ENCODE measurements at places on chromosomes 1 and 21.

DNA sequence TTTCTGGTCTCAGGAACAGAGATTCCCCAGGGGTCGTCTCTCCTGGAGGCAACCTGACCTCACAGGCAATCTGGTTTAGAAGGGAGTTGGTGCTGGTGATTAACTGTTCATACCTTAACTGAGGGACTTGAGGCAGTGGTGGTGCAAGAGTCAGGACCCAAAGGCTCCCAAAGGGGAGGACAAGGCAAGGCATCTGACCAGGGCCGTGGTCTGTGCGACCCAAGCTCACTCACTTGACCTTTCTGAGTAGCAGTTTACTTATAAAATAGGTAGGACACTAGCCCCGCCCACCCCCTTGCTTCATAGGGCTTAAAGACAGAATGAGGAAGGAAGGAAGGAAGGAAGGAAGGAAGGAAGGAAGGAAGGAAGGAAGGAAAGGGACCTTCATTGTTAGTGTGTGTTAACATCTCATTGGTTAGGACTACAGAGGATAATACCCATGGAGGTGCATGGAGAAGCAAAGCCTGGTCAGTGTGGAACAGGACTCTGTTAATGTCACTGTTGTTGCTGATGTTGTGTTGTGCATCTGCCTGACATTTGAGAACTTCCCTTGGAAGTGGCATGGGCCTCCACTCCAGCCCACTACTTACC, 4.6 kb upstream of the KCNA2 start:
- no peak for DNase-seq

- DNase-seq = no peak
Measured at GRCh38 chr1:25028907-25029599, 99.0 kb upstream of the RUNX3 start.

GRCh38 chr1:152186556-152187285, 27.7 kb upstream of the RPTN start:
- peak; percentile 51 for DNase-seq

GRCh38 chr1:72485801-72486200, 203.5 kb upstream of the NEGR1 start:
- DNase-seq = no peak

DNA sequence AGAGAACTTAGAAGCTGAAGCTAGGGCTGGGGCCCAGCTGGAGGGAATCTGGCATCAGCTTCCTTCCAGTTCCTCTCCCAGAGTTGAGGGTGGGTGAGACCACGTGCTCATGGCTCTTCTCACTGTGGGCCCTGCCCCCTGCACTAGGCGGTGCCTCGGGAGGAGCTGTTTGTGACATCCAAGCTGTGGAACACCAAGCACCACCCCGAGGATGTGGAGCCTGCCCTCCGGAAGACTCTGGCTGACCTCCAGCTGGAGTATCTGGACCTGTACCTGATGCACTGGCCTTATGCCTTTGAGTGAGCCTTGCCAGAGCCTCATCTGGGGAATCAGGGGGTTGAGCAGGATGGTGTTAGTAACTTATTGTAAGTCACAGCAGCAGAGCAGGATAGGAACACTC, 16.1 kb downstream of the AKR1A1 start:
- DNase-seq = no peak

DNA sequence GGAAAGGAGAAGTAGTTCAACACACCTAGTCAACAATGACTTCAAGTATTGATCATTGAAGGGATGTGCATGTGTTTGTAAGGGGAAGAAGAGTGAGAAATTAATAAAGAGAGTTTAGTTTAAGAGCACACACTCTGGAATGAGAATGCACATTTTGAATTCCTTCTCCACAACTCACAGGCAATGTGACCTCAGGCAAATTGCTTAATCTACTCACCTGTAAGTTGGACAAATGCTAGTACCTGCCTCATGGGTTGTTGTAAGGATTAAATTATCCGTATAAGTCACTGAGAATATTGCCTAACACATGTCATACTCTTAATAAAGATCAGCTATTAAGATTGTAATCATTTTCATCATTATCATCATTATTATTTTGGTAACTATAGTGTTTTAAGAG, 204.0 kb upstream of the NFIA start:
- DNase-seq = no peak

GRCh38 chr1:222665964-222666363, 46.3 kb downstream of the AIDA start:
- DNase-seq = no peak

- no peak for DNase-seq
Measured at GRCh38 chr1:39896909-39897685, 4.6 kb downstream of the MYCL start.

GRCh38 chr1:59025898-59026426, 242.1 kb upstream of the JUN start:
- DNase-seq = no peak

DNA sequence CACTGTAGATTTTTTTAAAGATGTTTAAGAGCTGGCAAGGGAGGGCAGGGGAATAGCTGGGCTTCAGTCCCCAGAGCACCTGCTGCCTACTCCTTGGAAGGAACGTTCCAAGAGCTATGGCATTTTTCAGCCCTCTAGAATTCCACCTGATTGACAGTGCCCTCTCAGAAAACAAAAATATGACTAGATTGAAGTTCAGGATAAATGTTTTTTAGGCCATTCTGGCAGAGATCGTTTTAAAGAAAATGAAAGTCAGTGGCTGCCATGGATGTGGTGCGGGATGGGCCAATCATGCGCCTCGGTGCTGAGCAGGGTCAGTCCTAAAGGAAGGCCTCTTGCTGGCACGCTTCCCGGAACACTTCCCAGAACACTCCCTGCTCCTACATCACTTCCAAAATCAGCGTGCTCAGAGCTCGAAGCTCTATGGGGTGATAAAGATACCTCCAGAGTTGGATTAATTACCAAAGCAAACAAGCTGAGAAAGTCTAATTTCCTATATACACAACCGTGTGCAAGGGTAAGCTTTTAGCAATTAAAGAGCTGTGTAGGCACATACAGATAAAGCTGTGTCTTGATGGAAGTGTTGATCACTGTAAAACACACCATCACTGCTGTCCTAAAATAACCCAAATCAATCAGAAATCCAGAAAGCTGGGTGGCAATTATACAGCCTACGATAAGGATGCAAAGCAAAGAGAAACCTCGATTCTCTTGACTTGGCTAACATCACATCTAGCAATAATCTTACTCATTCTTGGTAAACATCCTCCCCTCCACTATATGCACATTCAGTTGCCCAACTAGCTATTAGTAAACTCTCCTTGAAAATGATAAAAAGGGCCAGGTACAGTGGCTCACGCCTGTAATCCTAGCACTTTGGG, 34.6 kb downstream of the TGFBR3 start:
- peak; percentile 63 for DNase-seq

DNA sequence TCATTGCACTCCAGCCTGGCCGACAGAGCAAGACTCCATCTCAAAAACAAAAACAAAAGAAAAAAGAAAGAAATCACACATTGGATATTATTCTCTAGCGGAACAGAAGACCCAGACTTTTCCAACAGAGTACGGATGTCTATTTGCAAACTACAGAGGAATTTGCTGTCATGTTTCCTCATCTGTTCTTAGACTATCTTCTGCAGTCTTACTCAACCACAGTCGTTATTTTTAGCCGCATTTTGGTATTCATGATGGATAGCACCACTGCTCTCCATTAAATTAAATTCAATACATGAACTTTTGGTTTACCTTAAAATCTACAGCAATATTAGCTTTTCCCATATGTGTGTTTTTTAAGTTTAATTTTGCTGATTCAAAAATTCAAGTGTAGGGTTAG, 14.2 kb upstream of the HEATR1 start:
- no peak for DNase-seq

GRCh38 chr1:6635910-6636760, 11.5 kb downstream of the THAP3 start:
- DNase-seq = no peak

GRCh38 chr1:1051127-1051810, 22.8 kb downstream of the RNF223 start:
- DNase-seq = no peak

DNA sequence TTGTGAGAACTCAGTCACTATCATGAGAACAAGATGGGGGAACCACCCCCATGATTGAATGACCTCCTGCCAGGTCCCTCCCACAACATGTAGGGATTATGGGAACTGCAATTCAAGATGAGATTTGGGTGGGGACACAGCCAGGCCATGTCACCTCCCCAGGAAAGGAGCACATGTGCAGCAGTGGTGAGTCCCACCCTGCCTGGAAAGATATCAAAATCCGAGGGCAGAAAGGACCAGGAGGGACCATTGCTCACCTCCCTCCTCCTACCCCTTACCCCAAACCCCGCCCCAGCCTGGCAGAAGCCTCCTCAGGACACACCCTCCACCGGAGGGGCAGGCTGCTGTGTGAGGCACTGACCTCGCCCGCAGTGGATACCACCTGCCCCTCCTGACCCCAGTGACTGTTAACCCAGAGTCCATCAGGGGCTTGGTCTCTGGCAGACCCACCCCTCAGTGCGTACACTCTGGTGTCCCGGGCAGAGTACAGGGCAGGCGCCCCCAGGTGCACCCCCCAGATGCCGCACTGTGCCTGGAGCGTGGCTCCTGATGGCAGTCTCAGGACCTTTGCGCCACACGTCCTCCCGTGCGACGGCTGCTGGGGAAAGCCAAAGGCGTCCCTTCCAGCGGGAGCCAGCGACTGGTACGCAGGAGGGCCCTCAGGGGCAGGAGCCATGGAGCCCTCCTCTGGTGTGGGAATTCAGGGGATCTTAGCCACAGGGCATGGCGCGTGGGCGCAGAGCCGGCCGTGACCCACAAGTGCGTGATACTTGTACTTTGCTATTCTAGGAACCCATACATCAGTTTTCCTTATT, 20.9 kb downstream of the PDXK start:
- peak; percentile 21 for DNase-seq

DNA sequence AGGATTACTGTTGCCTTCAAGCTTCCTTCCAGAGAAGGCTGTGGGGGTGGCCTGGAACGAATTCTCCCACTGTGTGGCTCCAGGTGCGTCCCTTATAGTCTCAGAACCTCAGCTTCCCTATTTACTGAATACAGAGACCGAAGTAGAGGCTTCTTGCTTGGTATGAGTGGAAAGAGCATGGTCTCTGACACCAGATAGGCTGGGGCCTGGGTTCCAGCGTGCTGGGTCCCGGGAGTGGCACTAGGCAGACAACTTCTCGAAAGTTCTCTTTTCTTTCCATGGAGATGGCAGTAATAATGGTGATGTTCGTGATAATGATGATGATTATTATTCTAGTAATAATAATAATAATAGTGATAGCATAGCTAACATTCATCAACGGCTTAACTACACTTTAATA, 161.7 kb downstream of the PTPRU start:
- no peak for DNase-seq

DNA sequence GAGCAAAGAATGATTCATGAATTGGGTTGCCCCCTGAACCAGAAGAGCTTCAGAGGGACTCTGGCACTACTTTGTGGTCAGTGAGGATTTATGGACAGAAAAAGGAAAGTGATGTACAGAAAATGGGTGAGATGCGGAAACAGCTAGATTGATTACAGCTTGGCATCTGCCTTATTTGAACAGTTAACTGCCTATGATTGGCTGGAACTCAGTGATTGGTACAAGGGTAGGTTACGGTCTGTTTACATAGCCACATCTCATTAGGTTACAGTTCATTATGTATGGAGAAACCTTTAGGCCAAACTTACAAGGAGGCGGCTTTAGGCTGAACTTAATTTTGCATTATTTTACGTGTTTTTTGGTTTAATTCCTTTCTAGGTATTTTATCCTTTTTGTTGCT, 29.0 kb upstream of the RHOU start:
- DNase-seq = no peak

DNA sequence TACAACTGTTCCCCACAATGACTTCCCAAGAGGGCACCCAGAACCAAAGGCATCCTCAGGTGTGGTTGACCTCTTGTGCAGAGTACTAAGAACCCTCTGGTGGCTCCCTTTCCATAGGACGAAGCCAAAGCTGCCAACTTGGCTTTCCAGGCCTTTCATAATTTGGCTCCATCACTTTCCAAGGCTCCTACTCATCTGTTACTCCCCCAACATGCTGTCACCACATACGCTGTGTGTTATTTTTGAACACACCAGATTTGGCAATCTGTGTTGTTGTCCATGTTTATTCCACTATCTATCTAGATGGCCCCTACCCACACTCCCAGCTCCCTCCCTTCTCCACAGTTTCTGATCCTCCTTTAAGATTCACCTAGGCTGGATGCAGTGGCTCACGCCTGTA, 10.2 kb upstream of the NKAIN1 start:
- DNase-seq = no peak

Data from urothelium cell line (cell line).